ENCODE measurements at places on chromosomes 12 and 14. TPM values are rescaled to one million over a fixed set of nuclear protein-coding genes. Genes with fewer than 3 reads are reported as not detected.

DNA sequence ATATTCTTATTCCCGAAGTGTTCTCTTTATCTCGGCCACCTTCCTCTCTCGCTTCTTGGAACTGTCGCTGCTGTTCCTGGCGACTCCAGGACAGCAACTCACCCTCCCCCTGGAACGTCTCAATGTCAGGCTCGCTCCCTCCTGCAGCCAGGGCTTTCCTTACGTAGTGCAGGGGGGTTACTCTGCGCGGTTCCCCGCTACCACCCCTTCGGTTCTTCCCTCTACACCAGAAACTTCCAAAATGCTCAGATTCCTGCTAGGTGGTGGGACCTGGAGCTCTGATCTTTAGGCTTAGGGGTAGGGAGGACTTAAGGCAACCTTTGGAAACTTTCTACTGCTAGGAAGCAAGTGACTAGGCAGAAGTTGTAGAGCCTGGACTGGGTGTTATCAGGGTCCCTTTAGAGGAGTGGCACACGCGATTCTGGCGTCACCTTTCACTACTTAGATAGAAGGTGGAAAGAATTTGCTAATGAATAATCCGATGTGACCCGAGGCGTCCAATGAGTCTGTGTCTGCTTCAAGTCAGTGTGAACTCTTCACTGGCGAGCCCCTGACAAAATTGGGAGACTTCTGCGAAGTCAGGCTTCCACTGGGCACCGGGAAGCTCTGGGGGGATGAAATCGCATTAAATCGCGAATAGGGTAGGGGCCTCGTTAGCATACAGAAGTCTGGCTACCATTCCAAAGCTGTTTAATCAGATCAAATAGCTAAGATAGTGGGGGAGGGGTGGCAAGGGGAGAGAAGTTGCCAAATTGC is 900 bp upstream of the DPF3 start:
- DNase-seq: no peak

GRCh38 chr12:51592034-51592705 is 1.1 kb downstream of the SCN8A start:
- peak; percentile 44 for DNase-seq

GRCh38 chr14:98704441-98704840 is 567.6 kb downstream of the BCL11B start:
- DNase-seq: no peak

- no peak for DNase-seq
Measured at GRCh38 chr14:54767450-54767849, 135.2 kb downstream of the GCH1 start.

DNA sequence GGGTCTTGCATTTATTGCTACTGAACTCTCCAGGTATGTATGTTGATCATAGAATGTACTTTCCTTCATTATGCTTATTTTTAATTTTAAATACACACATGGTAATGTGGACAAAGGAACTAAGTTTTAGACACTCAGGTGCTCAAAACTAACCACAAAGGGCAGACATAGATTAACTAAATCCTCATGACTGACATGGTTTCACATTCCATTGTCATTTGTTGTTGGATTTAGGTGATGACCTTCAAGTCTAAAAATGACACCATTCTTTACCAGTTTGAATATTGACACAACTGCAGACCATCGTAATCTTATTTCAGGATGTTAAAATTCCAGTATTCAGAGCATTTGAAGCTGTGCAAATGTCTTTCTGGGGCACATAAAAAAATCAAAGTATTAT is 128.4 kb downstream of the BBS10 start:
- DNase-seq: no peak

DNA sequence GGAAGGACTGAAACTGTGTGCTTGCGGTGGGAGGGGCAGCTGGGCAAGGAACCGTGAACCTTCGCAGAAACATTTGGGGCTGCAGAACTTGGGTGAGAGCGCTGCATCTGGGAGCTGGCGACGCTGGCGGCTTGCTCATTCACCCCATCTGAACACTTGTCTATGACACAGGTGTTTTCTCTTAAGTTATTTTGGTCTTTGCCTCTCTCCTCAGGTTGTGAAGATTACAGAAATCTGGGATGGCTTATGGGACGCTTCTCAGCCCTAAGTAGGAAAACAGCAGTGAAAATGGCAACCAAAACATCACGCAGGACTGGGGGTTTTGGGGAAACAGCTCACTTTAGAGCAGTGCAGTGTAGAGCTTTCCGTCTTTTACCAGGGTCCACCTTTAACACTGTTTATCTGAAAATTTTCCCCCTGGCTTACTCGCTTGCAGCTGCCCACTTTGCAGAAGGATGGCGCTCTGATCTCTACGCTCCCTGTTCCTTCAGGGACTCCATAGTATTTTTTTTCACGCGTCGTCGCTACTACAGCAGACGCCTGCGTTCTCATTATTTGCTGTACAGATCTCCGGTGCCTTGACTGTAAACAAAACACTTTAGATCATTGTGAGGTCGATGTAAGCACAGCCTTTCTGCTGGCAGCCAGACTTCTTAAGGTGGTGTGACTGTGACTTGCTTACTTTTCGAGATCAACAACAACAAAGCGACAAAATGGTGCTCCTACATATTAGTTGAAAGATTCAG is 2.7 kb upstream of the CDKN1B start:
- peak; percentile 78 for DNase-seq

DNA sequence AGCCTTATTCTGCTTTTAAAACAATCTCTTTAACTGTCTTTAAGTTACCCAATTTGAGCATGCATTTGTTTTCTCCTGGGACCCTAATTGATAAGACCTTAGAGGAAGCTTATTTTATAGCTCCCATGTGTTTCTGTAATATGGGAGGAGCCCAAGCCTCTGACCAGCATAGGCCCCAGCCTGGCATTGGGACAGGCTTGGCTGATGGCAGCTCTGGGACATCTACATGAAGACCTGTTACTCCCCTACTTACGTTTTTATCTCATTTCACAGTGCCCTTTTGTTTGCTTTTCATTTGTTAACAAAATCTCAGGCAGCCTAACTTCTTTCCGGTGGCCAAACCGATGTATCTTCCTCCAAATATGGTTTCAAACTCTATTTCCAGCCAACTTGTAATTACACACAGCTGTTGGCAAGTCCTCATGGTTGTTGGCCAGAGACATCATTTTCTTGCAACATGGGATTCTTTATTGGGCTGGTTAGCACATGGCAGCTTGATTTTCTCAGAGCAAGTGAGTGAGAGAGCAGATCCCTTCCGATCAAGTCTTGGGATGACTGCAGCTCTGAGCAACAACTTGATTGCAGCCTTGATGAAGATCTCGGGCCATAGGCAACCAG is 1117.5 kb downstream of the AACS start:
- no peak for DNase-seq

DNA sequence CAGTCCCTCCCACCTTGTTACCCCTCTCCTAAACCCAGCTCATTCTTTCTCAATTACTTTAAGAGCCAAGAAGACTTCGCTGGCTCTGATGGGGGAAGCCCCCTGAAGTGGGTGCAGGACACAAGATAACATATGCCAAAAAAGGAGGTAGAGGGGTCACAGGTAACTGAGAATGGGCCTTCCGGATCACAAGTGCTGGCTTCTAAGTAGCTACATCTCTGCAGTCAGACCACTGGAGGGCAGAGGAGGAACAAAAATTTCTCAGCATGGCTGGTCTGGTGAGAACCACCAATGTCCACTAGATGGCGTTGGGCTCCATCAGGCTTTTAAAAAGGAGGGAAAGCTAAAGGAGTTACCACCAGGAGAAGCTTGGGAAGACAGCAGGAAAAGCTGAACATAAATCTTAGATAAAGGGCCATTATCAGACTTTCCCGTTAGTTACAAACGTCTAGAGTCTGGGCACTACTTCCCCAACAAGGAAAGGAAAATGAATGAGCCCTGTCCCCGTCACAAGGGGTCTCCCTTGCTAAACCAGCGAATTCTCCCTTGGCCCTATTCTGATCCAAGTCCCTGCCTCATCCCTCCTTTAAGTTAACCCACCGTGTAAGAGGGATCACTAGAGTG is 11.6 kb upstream of the CDH24 start:
- peak; percentile 95 for DNase-seq

GRCh38 chr12:56410768-56411167 is 38.5 kb downstream of the TIMELESS start:
- DNase-seq: no peak

DNA sequence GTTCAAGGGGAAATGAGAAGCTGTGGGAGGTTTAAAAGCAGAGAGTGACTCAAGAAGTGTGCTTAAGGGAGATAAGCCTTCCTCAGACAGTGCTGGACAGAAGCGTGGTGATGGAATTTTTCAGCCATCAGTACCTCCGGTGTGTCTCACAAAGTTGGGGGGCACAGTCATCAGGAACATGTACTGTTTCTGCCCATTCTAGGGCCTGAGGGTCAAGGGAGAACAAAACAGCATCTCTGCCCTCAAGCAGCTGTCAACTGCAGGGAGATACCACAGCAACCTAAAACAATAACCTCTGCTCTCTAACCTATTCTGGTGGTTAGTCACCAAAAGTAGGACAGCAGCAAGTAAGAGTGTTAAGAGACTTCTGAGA is 2.0 kb upstream of the STON2 start:
- DNase-seq: no peak

DNA sequence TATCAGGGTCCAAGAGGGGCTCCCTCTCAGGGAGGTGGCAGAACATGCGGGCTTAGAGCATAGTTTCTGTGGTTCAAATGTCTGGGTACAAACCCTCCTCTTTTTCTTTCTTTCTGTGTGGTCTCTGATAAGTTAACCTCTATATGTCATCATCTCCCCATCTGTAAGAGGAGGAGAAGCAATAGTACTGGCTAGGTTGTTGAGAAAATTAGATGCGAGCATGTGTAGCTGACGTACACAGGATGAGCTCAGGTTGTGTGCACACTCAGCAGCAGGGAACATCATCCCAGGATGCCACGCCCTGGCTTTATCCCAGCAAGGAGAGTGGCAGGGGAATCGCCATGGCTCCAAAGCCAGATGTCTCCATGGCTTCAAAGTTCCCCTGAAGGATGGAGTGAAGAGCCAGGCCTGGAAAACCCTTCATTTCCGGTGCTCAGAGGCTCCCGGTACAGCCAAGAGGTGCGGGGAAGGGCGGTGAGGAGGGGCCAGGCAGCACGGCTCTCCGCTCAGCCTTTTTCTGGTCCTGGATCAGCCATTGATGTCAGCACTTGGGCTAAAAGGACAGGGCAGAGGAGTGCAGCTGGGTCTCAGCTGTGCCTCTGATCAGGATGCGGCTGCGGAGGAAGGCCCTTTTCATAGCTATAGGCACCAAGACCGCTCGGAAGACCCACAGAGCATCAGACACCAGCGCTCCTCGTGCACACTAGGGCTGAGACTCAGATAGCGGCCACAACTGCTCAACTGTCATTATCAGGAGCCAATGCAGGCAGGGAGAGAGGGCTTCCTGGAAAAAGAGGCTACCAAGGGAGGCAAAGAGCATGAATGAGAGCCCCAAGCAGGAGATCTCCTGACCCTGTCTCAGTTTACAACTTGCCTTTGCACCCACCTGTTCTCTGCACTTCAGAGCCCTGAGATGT is 41.5 kb downstream of the ARL6IP4 start:
- DNase-seq: no peak

DNA sequence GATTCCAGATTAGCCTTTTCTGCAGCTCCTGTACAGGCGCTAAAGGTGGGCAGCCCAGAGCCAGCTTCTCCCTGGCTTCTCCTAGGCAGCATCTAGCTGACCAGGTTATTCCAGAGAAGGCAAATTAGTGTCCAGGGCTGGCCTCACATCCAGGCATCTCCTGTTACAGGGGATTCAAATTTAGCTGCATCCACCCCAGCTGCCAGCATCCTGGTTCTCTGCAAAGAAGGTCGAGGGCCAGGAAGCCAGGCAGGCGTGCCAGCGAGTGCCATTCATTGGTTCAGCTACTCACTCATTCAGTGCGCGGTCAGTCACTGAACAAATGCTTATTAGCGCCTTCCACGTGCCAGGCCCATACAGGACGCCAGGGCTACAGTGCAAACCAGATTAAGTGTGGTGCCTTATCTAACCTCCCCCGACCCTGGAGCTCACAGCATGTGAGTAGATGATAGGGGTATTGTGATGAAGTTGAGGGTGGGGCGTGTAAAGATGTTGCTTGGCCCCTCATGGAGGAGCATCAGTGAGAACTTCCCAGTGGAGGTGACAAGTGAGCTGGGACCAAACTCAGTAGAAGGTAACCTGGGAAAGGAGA is 15.7 kb upstream of the FAM222A start:
- DNase-seq: no peak

- no peak for DNase-seq
Measured at GRCh38 chr12:28987538-28988324, 161.3 kb upstream of the FAR2 start.

DNA sequence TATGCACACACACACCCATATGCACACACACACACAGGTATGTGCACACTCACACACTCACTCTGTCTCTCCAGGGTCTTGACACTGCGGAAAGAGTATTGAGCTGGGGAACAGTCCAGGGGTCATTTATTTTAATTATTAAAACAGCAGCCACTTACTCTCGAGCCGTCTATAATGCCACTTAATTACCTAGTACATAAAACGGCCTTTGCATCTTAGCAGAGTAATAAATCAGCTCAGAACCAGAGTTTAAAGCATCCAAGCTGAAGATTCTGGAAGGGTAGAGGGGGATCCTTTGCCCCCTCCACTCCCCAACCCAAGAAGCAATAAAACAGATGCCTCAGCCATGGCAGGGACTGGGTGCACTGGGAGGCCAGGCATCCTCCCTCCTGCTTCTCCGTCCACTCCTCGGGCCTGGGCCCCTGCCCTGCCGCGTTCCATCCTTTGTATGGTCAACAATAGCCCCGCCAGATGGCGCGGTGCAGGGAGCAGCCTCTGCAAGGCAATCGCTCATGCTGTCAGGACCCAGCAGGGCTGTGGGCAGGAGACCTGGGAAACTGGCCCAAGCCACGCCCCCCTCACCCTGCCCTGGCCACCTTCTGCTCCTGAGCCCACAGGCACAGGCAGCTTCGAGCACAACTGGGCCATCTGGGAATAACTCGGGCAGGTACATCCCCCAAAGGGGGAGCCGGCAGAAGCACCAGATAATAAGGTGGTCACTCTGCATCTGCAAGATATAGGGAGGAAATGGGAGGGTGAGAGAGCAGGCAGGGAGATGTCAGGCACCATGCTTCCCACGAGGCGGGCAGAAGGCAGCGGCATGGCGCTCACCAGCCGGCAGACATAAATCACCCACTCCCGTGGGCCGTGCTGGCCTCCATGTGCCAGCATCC is 40.9 kb downstream of the CCDC85C start:
- peak; percentile 95 for DNase-seq

DNA sequence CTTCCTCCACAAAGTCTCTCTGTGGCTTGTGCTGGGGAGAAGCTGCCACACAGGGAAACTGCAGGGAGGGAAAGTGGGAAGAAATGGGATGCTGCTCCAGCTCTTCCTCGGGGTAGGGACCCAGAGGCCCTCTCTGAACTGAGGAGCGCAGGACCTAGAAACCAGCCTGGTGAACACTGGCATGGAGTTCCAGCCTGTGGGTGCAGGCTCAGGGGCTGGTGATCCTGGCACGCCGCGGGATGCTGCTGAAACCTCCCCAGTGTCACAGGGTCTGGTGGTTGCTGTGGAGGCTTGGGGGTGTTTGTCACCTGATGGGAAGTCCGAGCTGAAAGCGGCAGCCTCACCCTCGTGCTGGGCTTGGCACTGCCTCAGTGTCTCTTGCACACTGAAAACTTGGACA is 5.2 kb upstream of the KRT75 start:
- no peak for DNase-seq

The PGF gene
- 3.9 TPM for total RNA-seq

The GYS2 gene
- total RNA-seq: not detected

The DPPA3 gene
- not detected for total RNA-seq

The C14orf132 gene
- 2.6 TPM for total RNA-seq

The NKX2-1 gene
- not detected for total RNA-seq

The LIN52 gene
- 12.9 TPM for total RNA-seq

The MYBPC1 gene
- not detected for total RNA-seq

The GRIP1 gene
- 0.27 TPM for total RNA-seq

The IAPP gene
- not detected for total RNA-seq

The CLEC6A gene
- total RNA-seq: not detected

The TGFB3 gene
- 3.1 TPM for total RNA-seq

The SYCP3 gene
- not detected for total RNA-seq

The SOAT2 gene
- not detected for total RNA-seq
